ENCODE measurements at places on chromosomes 16 and 17.

DNA sequence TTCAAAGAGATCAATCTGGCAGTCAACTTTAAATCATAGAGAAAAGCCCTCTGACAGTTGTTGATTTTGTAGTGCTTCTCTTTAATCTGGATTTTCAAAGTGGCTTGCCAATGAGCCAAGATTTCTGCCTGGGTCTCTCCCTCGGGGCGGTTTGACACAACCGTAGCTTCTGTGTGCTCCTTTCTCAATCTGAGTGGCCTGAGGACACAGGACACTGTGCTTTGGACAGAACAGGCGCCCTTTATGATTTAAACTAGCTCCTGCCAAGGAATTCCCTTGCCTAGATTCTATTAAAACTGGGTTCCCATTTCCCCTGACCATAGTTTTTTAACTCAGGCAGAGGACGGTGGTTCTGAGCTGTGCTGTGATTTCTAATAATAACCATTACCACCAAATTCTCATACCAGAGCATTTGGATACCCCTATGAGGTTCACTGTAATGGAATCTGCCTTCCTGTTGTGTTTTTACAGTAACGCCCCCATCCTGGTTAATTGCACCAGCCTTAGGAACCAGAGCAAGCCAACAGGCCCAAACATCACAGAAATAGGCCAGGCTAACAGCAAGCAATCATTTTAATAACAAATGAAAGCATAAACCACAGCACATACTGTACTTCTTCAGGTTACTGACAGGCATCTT is 4.0 kb downstream of the ZFHX3 start:
- no peak for DNase-seq

DNA sequence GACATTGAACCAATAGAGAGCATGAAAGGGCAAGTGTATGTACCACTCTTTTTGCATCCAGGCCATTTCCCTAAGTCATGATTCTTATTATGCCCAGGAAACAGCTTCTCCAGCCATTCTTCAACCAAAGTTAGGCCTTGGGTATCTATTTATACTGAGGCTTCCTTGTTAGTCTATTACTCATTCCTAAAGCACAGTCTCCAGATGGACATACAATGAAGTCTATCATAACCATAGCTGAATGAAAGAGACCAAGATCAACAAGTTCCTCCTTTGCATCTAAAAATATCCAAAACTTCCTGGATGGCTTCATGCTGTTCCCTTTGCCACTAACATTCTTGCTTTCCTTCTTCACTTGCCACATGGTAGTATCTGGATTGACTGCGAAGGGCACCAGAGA is 265.9 kb downstream of the CDH8 start:
- DNase-seq, result no peak

DNA sequence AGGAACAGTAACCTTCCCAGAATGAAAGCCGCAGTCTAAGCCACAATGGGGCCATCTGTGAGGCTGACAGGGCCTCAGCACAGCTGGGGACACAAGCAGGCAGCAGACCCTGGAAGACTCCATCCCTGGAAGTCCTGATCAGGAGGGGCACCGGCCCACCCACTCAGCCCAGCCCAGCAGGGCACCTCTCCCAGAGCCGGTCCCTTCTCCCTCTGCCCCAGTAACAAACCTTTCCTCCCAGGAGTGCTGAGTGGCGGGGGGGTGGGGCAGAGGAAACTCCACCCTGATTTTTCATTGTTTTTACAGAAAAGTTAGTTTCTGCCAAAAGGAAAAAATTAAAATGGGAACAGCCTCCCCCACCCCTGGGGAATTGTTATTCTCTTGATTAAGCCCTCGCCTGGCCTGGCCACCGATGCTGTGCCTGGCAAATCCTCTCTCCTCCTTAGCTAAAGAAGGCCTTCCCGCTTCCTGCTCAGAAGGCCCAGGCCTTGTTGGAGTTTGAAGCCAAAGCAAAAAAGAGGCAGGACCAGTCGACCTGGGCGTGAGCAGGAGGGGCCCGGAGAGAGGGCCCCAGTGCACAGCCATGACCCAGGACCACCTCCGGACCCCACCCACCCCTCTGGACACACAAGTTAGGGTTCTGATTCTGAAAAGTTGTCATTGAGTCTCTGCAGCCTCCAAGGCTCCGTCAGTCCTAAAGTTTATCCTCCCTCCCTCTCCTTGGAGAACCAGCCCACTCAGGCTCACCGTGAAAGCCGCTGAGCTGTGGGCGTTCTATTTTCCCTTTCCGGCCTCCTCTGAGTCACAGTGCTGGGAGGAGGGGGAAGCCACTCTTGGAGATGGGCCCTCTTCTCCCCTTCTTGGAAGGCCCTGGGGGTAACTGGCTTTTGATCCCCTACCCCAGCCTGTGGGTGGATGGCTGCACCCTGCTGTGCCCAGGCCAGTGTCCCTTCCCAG is 128.4 kb upstream of the TNRC6C start:
- DNase-seq, result no peak

GRCh38 chr16:29820730-29821642 is 724 bp downstream of the MVP start:
- DNase-seq, result peak; percentile 35

GRCh38 chr17:18005496-18005895 is 32.8 kb downstream of the DRC3 start:
- no peak for DNase-seq

DNA sequence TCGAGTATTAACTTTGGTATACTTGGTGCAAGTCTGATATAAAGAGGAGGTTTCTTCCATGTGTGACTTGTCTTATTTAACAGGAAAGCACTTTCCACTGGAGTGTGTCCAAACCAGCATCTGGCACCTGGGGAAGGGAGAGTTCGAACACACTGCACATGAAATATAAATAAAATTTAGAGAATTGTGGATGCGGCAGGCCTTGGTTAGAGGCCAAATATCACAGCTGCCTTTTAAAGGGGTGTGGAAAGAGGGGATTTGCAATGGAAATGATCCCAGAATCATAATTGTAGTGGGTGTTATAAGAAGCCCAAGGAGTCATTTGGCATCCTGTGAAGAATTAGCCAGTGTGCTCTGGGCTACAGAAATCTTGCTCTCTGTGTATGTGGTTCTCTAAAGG is 4.3 kb upstream of the NXN start:
- DNase-seq, result no peak

GRCh38 chr16:83891742-83892141 is 7.2 kb upstream of the MLYCD start:
- no peak for DNase-seq

All from CD8-positive, alpha-beta memory T cell (primary cell).